ENCODE measurements at places on chromosomes 3 and 15.

- no peak for DNase-seq
These were observed 11.6 kb downstream of the IGF2BP2 start for GRCh38 chr3:185813205-185813604.

DNA sequence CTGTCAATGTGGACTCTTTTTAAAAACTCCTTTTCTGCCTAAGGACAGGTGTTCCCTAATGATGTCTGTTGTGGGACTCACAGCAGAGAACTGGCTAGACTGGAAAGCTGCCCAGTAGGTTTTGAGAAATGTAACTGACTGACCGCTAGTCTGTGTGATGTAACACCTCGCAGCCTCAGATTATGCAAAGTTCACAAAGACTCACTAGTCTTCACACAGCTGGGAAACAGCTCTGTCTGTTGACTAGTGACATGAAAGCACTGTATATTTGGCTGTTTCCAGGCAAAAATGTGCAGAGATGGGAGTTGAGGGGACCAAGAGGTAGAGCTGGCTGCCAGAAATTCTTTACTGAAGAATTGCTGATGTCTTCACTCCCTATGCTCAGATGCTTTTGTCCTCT lies 10.3 kb downstream of the PDZRN3 start:
- no peak for DNase-seq

DNA sequence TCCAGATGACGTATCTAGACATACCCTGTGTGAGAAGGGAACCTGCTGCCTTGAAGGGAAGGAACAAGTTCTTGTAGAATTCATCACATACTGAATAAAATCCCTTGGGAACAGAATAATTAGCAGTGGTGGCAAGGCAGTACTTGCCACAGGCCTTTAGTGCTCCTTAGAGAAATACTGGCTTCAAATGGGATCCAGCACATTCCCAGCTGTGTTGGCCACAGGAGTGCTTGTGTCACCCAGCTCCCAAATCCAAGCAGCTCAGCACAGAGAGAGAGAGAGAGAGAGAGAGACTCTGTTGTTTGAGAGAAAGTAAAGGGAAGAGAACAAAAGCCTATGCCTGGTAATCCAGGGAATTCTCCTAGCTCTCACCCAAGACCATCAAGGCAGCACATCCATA lies 969.0 kb upstream of the ALCAM start:
- DNase-seq = no peak

DNA sequence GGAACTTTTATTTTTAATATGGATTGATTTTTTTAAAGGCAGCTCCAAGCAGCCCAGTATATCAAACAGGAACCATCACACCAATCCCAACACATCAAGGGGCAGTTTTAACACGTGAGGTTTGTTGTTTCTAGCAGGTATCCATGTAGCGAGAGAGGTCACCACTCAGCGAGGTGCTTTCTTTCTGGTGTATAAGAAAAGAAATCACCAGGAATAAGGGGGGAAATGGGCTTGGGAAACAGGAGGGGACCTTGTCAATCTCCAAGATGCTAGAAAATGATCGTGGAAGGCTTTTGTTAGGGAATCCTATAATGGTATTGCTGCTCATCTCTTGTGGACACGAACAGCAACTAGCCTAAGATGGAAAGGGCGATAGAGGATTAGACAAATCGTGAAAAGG lies 402.9 kb upstream of the ATP11B start:
- no peak for DNase-seq

DNA sequence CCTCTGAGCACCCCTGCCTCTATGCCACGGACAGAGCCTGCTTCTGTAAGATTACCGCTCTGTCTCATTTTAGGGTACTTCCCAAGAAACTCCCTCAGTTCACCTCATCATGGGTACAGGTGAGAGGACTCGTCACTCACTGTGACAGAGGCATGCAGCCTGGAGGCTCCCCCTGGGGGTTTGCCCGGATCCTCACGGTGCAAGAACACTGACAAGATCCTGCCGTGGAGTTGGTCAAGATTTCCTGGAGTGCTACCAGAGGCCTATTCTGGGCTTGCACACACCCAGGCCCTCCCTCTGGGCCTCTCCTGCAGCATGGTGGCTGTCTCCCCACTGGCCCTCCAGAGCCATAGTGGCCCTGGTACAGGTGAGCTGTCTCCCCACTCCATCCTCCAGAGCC lies 103.1 kb upstream of the TNIK start:
- no peak for DNase-seq

DNA sequence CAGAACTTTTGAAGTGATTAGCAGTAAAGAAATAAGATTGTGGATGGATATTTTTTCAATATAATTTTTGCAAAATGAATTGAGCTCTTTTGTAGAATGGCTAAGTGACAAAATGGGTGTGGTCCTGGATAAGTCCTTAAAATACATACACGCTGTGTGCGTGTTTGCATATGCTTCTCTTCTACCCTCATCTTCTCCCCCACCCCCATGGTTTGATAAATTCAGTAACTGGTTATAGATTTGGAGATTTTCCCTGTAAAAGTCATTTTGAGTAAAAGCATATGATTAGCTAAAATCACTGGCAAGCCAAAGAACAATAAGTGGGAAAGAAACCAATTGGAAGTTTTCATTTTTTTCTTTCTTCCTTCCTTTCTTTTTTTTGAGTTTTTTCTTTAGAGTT lies 453.9 kb upstream of the MDFIC2 start:
- no peak for DNase-seq

DNA sequence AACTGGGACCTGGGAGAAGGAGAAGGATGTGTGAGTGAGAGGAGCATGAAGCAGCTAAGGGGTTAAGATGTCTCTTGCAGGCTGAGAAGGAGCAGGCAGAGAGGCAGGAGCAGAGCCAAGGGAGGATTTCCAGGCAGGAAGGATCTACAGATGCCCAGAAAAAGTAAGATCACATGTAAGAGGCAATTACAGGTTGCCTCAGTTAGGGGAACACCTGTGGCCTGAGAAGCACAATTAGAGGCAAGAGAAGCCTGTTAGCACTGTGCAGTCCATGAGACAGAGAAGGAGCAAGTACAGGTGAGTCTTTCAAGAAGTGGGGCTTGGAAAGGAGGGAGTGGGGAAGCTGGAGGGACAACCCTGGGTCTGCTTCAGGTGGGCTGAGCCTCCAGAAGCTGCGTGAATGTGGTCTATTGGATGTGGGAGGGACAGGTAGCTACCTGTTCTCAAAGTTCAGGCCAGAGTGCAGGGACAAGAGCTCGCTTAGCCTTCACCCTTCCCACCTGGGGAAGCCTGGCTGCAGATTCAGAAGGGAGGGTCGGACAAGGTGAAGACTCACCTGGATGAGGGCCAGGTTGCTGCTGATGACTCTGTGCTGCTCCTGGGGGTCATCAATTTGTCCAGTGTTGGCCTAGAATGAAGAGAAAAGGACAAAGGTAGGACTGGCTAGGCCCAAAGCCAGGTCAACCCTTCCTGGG lies 50.7 kb downstream of the SLC41A3 start:
- DNase-seq = no peak

DNA sequence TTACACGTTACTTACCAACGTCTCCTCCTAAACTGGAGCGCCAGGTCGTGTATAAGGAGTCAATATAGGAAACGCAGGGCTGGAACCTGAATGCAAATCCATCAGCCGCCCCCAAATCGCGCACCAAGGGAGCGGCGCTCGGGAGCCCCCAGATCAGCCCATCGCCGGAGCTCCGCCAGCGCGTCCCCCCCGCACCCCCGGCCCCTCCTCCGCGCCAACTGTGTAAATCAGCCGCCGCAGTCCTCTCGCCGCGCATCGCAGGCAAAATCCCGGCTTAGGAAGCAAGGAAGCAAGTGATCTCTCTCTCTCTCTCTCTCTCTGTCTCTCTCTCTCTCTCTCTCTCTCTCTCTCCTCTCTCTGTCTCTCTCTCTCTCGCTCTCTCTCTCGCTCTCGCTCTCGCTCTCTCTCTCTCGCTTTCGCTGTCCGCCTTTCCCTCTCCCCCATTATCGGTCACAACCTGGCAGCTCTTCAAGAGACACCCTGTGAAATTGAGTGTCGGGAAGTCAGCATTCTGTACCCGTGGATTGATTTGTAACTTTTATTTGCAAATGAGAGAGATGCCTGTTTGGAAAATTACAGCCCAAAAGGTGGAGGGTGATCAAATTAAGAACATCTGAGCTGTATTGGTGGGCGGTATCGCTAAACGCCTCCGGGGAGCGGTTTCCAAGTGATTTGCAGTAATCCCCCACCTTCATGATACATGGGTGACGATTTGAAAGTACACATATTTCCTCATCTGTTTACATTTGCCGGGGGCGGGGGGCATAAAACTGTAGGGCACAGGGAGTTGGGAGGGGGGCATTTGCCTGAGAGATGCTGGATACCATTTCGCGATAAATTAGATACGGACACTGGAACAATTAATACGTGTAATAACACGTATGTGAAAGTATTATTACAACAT lies 645 bp upstream of the SLITRK3 start:
- no peak for DNase-seq

- no peak for DNase-seq
These were observed 59.7 kb downstream of the RORA start for GRCh38 chr15:61169275-61169903.

DNA sequence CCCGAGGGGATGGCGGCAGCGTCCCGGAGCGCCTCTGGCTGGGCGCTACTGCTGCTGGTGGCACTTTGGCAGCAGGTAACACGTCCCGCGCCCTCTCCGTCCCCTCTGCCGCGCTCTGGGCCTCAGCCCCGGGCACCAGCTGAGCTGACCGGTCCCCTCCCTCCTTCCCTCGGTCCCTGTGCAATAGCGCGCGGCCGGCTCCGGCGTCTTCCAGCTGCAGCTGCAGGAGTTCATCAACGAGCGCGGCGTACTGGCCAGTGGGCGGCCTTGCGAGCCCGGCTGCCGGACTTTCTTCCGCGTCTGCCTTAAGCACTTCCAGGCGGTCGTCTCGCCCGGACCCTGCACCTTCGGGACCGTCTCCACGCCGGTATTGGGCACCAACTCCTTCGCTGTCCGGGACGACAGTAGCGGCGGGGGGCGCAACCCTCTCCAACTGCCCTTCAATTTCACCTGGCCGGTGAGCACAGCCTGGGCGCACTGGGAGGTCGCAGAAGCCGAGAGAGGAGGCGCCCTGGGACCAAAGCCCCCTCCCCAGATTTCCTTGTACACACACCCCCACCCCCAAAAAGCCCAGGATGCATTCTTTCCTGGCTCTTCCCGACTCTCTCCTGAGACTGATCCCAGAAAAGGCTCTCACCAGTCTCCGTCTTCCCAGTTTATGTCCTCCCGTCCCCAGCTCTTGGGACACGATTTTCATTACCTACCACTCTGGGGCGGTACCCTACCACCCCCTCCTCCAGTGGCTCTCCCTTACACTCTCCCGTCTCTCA lies 705 bp downstream of the DLL4 start:
- no peak for DNase-seq

DNA sequence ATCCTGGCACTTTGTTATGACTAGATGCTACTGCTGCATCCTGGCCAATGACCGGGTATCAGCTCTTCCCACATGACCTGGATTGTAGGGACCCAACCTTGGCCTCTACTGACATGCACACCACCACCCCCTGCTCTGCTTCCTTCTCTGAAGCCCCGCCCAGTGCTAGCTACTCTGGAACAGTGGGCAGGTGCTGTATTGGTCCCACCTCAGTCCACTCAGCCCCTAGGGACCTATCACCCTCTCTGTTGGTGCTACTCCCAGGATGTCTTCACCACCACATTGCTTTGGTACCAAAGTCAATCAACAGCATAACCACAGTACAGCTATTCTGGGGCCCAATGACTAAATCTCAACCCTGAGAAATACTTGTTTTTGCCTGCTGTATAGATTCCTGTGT lies 170.2 kb upstream of the PRICKLE2 start:
- no peak for DNase-seq

DNA sequence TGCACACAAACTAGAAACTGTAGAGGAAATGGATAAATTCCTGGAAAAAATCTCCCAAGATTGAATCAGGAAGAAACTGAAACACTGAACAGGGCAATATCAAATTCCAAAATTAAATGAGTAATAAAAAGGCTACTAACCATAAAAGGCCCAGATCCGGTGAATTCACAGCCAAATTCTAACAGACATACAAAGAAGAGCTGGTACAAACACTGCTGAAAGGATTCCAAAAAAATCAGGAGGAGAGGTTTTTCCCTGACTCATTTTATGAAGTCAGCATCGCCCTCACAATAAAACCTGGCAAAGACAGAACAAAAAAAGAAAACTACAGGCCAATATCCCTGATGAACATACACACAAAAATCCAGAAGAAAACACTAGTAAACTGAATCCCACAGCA lies 462.4 kb upstream of the THBS1 start:
- DNase-seq = no peak

- DNase-seq = no peak
These were observed 220.2 kb downstream of the NTRK3 start for GRCh38 chr15:88036154-88036839.

- DNase-seq = no peak
These were observed 70.5 kb upstream of the GOLGA6B start for GRCh38 chr15:72584006-72584405.

- no peak for DNase-seq
These were observed 244.2 kb downstream of the WNT5A start for GRCh38 chr3:55242921-55243320.

- no peak for DNase-seq
These were observed 473.9 kb upstream of the UBE2E2 start for GRCh38 chr3:22729212-22729611.

DNA sequence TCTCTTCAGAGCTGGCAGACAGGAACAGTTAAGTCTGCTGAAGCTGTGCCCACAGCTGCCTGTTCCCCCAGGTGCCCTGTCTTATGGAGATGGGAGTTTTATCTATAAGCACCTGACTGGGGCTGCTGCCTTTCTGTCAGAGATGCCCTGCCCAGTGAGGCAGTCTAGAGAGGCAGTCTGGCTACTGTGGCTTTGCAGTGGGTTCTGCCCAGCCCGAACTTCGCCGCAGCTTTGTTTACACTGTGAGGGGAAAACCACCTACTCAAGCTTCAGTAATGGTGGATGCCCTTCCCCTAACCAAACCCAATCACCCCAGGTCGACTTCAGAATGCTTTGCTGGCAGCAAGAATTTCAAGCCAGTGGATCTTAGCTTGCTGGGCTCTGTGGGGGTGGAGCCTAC lies 91.2 kb downstream of the SLC25A26 start:
- peak; percentile 29 for DNase-seq

- no peak for DNase-seq
These were observed 26.1 kb upstream of the MGA start for GRCh38 chr15:41634072-41634626.

GRCh38 chr15:83166830-83167229 lies 40.8 kb downstream of the HDGFL3 start:
- no peak for DNase-seq

- DNase-seq = no peak
These were observed 170.5 kb upstream of the PROK2 start for GRCh38 chr3:71955240-71956068.

GRCh38 chr3:140911822-140912221 lies 29.8 kb upstream of the SLC25A36 start:
- no peak for DNase-seq
